ENCODE measurements at places on chromosomes 2 and 18.

GRCh38 chr2:222673883-222674282 is 2.4 kb downstream of the MOGAT1 start:
- no peak for DNase-seq

DNA sequence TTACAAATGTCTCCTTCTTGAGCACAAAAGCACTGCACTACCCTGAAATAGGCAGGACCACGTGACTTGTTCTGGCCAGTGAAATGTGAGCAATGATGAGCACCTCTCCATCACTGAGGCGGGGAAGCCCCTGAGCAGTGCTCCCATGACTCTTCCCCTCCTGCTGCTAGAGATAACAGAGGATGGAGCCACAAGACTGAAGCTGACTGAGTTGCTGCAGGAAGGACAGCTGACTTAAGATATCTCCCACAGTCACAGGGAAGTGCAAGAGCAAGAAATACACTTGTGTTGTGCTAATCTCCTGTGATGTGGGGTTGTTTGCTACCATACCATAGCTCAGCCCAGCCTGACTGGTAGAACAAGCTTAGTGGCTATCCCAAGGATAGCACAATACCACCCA is 38.7 kb downstream of the STK39 start:
- no peak for DNase-seq

DNA sequence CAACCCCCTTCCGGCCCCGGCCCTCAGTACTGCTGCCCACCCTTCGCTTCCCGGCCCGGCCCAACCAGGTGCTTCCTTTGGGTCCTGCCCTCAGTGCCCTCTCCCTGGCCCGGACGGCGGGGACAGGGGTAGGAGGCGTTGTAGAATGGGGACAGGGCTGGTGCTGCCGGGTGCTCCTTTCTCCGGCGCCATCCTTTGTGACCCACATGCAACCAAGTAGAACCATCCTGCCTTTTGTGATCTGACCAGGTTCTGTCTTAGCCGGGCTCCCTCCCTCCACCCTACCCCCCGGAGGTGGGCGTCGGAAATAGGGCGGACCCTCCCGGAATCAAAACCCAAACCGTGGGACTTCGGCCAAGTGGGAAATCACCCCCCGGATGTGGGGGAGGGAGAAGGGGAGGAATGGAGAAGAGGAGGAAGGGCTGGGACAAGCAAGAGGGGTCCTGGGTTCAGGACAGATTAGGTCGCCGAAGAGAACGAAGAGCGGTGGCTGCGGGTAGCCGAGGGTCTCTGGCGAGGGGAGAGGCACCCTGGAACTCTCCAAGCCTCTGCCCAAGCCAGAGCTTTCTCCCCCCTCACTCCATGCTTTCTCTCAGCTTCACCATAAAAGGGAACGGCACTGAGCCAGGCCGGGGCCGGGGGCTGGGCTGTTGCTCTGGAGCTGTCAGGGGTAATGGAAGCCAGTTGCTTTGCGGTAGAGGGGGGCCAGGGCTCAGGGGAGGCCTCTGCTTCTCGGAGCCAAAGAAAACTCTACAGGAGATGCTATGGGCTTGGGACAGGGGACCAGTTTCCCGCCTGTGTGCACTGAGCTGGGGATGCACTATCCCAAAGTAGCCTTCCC is 756 bp upstream of the OST4 start:
- DNase-seq = peak; percentile 6

GRCh38 chr2:203740871-203741281 is 34.4 kb downstream of the CD28 start:
- no peak for DNase-seq

GRCh38 chr2:19185086-19185485 is 173.3 kb downstream of the OSR1 start:
- DNase-seq = no peak

DNA sequence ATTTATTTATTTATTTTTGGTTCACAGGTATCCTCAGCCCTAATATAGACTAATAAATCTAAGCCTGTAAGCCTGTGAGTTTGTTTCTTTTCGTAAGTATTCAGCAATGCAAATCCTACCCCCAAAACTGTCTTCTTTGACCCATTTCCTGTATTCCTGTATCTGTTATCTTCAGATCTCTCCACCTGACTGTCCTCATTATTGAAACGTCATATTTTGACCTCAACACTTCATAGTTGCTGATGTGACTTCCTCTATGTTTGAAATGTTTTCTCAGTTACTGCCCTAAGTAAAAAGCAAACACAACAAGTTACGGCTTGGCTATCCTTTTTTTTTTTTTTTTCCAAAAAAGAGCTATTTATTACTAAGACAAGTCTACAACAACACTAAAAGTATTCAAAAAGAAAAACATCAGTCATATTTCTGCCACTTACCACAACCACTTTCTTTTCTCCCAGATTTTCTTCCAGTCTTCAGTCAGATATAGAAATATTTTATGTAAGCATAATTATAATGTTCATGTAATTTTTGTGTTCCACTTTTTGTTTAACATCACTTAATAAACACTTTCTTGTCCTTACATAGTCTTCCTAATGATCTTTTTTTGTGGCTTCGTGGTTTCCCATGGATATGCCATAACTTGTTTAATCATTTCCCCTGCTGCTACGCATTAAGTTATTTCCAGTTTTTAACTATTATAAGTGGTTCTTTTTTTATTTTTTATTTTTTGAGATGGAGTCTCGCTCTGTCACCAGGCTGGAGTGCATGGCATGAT is 45.0 kb upstream of the EML4 start:
- DNase-seq = no peak

- no peak for DNase-seq
Observed at GRCh38 chr2:216201692-216202306, 92.7 kb downstream of the XRCC5 start.

DNA sequence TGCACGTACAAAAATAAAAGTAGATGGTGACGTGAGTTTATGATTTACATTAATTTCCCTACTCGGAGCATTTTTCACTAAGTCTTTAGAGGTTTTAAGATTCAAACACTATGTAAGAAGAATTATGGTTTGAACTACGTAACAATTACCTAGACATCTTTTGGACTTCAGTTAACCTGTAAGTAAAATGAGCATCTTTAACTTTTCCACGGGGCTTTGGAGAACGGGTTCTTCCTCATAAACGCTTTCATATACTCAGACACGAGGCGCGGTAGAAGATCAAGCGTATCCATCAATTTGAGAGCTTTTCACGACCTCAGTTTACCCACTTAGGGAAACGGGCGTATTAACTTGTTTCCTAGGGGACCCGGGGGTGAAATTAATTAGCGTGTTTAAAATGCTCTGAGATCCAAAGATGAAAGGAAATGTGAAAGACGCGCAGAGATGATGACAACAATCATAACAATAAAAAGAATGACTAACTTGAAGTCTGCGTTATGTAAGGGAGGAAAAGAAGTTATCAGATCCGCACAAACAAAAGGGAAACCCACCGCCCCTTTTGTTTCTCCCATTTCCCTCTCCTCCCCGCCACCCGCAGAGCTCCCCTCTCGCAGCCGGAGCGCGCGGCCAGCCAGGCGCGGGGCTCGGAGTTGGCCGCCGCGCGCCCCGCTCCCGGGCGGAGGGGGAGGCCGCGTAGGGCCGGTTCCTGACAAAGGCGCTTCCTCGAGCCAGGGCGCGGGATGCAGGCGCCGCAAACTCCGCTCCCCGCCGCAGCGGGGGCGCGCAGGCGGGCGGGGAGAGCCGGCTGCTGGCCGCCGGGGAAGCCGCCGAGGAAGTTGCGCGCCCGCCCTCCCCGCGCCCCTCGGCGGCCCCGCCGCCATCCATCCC is 807 bp downstream of the PELI1 start:
- DNase-seq = peak; percentile 50
